ENCODE measurements at places on chromosomes 16 and 17. TPM values are rescaled to one million over a fixed set of nuclear protein-coding genes. Genes with fewer than 3 reads are reported as not detected.

Gene NPTX1
- polyA plus RNA-seq = 1.0 TPM

DNA sequence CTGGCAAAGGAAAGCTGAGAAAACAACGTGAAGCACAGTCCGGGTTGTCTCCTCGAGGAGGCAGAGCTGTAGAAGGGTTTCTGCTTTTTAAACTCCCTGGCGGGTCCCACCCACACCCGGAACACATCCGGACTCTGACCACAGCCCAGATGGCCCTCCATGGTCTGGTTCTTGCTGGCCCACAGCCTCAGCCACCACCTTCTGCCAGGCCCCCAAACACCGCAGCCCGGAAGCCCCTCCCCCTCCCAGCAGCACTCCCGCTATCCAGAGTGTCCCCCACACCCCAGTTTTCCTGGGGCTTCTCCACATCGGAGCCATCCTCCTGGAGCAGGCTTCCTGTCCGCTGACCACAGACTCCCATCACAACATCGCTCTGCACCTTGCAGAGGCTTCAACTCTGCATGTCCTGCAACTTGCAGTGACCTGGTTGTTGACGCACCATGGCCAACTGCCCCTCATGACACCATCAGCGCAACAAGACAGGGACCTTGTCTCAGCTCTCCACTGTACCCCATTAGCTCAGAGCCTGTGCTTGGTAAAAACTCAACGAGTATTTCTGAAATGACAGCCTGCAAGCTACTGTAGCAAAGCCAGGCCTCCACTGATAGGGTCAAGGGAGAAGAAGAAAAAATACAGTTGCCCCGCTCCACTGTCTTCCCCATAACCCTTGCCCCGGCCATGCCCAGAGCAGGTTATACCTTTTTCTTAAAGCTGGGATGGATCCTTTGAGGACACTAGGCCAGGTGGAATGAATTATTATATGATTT lies 129.8 kb downstream of the C16orf78 start:
- DNase-seq = no peak

DNA sequence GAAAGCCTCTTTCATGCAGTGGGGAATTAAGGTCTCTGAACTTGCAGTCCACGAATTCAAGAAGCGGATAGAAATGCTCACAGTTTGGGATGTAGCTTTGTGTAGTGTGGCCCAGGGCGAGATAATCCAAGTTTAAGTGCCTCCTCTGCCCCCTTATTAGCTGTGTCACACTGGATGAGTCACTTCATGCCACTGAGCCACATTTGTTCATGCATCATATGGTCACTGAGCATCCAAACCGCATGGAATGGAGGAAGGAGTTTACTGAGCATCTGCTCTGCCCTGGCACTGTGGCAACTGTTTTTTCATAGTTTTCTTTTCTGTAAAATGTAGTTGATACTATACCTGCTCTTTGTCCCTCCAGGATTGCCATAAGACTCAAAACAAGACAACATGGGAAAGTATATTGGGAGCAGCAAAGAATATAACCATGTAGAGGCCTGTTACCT lies 15.1 kb upstream of the DHX8 start:
- no peak for DNase-seq

DNA sequence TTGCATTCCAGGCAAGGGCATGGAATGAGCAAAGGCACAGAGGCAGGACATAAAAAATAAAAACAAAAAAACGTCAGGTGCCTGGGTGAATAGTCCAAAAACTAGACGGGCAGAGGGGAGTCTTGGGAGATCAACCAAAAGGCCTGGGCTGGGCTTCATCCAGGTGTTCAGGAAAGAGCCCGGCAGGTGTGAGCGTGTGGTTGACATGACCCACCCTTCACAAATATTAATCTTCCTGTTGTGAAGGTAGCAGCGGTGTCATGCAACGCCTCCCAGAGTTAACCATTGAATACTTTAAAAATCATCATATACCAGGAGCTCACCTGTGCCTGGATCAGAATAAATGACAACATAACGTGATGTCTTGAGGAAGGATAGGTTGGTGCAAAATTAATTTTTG lies 90.6 kb downstream of the USP22 start:
- DNase-seq = no peak

DNA sequence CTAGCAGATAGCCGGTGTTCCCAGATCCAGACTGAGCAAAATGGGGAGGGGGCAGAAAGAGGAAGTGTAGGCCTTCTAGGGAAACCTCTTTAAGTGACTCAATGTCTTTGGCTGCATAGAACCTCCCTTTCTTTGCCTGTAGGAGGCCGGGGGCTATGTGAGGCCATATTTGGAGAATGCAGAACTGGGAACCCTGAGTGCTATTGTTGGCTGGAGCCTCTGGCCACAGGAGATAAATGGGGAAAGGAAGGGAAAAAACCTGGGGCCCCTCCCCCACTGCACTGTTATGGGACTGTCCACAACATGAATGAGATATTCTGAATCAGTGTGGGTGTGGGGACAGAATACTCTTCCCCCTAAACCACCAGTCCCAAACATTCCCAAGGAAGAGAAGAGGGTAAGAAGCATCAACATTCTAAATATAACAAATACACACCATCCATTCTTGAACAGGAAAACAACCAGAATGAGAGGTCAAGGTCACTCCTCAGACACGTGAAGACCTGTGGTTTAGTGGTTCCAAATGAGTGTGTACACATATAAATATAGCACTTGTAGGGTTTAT lies 2.4 kb downstream of the VPS25 start:
- no peak for DNase-seq
